ENCODE measurements at places on chromosomes 16 and 17.

GRCh38 chr17:76710863-76711611 is at the start of gene MXRA7:
Gene MXRA7 (minus strand): TSS chr17:76710965. CDS start chr17:76710946, 19 bp downstream.
- DNase-seq = peak; percentile 21

DNA sequence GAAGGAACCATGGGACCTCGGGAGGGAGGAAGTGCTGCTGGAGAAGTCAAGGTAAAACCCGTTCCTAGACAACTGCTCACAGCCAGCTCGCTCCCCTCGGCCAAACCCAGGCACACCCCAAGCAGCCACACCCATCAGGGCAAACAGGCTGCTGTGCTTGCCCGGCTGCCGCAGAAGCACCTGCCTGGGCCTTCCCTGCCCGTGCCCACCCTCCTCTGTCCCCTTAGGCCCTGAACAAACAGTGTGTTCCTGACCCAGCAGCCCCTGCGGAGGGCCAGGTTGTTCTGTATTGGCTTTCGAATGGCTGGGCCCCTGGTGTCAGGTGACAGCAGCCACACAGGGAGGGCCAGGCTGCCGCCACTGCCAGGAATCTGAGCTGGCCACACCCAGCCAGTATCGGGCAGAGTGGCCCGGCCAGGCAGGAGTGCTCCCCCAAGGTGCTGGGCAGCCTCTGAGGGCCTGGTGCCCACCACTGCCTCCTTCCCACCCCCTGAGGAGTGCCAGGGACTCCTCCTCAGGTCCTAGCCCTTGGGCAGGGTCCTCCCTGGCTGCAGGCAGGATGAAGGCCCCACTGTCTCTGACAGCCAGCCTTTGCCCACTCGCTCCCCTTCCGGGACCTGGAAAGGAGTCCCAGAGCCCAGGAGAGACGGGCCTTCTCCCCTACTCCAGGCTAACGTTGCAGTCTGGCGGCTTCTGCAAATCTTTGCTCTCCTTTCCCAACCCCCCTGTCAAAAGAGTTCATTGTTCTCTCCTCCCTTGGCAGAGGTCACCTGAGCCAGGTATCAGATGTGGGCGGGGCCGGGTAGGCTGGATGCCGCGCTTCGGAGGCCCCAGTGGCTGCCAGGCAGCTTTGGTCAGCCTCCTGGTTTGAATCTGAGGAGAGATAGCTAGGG is 24.0 kb downstream of the LLGL2 start:
- DNase-seq = no peak

- no peak for DNase-seq
These were observed 63.2 kb downstream of the NKD1 start for GRCh38 chr16:50611332-50611934.

DNA sequence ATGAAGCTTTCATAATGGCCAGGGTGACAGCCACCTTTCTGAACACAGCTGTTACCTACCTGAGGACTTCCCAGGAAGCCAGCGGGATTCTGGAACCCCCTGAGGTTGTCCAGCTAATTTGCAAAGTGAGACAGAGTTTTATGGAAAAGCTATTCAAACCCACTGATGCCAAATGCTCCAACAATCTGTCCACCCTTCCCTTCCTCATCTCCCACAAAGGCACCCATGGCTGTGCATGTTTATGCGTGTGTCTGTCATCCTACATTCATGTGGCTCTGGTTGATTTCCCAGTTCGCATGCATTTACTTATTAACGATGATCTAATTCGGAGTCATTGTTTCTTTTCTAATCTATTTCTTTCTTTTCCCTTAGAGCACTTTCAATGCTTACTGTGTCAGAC is 217.1 kb downstream of the SLC39A11 start:
- no peak for DNase-seq

DNA sequence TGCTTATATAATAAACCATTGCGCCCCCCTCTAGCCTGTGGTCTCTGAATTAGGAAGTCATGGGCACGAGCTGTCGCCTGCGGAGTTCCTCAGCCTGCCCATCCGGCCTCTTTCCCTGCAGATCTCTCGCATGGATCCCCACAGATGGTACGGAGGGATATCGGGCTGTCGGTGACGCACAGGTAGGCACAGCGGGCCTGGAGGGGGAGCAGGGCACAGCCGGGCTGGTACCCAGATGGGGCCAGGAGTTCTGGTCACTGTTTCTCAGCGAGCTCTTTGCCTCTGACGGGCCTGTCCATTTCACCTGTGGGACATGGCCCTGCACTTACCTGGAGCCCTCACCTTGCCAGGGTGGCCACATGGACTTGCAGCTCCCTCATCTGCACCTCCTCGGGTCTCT is 42.6 kb upstream of the LGALS9 start:
- DNase-seq = no peak

GRCh38 chr16:88983165-88983564 is 6.2 kb upstream of the CBFA2T3 start:
- no peak for DNase-seq

DNA sequence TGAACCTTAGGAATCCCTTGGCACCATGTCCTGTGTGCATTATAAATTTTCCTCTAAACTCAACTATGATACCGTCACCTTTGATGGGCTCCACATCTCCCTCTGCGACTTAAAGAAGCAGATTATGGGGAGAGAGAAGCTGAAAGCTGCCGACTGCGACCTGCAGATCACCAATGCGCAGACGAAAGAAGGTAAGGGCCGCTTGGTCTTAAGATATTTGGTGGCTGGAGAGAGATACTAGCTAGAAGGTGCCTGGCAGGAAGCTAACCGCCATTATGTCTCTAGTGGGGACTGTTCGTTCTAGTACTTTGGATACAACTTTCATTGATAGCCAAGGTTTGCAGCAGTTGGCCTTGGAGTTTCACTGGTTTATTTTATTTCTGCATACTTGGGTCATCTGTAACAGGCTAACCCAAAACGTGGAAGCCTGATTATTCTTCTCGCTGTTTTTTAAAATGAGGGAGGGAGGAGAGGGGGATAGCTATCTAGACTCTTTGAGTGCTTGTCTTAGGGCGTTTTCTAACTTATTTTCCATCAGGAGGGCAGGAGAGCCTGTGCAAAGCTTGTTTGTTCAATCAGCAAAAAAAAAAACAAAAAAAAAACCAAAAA is 1.3 kb downstream of the RBBP6 start:
- no peak for DNase-seq

DNA sequence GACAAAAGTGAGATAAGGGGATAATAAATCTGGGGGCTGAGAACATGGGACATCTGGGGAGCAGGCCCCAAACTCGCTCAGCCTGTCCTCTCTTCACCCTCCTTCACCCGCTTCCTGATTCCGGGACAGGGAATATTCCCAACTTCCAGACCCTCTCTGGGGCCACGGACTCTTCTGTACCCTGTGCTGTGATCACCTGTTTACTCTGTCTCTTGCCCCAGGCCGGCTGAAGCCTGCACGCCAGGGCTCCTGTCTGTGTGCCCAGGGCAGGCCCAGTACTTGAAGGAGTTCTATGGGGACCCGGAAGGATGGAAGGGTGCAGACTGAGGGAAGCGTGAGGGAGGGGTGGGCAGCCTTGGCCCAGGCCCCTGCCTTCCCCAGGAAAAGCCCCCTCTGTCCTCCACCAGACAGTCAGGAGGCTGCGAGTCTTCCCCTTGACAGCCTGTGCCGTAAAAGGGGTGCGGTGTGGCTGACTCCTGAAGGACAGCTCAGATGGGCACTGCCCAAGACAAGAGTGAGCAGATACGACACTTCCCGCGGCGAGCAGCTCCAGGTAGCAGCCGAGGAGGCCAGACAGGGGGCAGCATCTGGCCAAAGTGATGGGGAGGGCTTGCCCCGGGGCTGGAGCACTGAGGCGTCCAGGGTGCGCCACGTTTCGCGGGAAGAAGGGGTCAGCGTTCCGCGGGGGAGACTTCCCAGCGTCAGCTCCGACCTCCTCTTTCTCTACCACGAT is 1.0 kb upstream of the CCNF start:
- DNase-seq = no peak
